ENCODE measurements at places on chromosomes 7 and 10.

GRCh38 chr7:15921576-15921975 lies 235.1 kb upstream of the MEOX2 start:
- DNase-seq: no peak

DNA sequence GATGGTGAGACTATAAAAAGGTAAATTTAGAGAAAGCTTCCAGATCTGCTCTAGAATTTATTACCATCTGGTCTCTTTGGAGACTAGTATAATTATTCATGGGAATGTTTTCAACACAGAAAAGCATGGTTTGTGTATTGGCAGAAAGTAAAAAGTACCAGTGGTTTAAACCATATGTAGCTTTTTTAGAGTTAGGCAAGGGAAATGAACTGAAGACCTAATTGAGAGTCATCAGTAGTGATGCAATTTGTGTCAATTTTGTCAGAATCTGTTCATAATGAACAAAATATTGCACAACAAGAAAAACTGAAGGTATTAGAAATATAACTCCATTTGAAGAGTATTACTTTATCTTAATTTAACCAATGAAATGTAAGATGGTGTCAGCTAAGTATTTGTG lies 181.4 kb downstream of the ADK start:
- no peak for DNase-seq

DNA sequence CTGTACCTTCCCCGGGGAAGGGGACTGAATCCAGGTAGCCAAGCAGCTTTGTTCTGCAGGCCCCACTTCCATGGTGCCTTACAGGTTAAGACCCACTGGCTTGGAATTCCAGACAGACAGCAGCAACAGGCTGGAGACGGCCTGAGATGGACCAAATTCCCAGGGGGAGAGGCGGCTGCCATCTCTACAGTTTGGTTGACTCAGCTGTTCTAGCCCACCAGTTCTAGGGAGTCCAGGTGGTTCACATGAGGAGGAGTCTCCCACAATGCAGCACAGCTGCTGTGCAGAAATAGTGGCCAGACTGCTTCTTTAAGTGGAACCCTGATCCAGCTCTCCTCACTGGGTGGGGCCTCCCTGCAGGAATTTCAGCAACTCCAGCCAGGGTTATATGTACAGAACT lies 74.1 kb downstream of the C10orf67 start:
- no peak for DNase-seq

GRCh38 chr7:93601363-93601762 lies 26.8 kb upstream of the CALCR start:
- no peak for DNase-seq

DNA sequence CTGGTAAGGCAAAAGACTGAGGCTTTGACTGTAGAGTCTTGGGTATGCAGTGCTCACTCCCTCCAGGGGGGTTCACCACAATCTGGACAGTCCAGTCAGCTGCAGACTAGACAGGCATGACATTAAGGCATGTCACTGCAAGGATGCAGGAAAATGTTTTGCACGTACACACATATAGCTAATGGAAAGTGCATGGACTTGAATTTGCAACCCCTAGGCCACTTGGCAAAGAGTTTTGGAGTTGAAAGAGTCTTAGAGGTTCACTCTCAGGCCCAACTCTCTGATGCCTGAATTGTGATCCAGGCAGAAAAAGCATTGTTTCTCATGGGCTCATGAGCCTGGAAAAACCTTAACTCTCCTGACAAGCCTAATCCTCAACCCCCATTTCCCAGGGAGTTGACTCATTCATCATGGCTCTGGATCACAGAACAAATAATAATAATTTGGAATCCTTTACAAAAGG lies 51.9 kb downstream of the LAMB4 start:
- no peak for DNase-seq

DNA sequence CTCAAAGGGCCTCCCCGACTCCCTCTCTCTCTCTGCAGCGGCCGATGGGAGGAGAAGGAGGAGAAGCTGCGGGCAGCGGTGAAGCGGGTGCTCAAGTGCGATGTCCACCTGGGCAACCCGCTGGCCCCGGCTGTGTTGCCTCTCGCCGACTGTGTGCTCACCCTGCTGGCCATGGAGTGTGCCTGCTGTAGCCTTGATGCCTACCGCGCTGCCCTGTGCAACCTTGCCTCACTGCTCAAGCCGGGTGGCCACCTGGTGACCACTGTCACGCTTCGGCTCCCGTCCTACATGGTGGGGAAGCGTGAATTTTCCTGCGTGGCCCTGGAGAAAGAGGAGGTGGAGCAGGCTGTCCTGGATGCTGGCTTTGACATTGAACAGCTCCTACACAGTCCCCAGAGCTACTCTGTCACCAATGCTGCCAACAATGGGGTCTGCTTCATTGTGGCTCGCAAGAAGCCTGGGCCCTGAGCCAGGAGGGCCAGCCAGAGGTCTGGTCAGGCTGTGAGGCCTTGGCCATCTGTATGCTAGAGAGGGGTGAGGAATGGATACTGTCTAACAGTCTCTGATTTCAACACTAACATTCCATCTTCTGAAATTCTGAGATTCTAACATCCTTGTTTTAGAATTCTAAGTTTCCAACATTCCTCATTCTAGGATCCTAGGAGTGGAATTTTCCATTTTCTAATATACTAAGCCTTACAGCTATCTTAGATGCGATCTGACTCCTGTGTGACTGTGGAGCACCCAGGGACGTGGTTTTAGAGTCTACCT lies 3.6 kb downstream of the INMT start:
- DNase-seq: no peak

DNA sequence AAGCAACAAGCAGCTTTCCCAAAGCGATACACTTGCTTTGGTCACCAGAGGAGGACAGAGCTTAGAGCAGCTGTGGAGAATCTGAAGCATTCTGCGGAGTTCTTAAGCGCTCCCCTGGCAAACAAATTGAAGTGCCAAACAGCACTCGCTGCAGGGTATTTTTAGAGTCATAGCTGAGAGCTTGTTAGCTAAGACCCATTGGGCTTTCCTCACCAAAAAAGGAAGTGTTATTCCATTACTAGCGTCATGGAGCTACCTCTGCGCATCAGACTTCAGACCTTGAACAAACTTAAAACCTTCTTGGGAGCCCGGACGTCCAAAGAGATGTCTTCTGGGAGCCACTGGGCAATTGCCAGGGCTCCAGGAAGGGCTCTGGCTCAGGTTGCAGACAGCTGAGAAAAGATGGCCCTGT lies 23.2 kb upstream of the BMPR1A start:
- no peak for DNase-seq

DNA sequence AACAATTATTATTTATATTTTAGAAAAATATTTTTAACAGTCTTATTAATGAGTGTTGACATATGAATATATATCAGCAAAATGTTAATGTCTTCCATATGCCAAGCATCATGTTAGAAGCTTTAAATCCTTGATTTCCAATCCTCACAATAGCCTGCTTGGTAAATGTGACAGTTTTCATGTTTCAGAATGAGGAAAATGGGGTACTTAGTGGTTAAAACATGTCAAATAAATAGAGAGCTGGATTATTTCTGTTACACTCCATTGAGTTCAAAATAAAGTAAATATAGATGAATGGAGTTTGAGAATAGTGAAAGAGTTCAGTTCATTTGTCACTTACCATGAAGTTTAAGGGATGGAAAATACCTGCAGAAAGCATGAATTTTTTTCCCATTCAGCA lies 377.4 kb downstream of the MALRD1 start:
- no peak for DNase-seq

- DNase-seq: peak; percentile 57
These were observed 11.8 kb upstream of the ACSL5 start for GRCh38 chr10:112361951-112362751.

DNA sequence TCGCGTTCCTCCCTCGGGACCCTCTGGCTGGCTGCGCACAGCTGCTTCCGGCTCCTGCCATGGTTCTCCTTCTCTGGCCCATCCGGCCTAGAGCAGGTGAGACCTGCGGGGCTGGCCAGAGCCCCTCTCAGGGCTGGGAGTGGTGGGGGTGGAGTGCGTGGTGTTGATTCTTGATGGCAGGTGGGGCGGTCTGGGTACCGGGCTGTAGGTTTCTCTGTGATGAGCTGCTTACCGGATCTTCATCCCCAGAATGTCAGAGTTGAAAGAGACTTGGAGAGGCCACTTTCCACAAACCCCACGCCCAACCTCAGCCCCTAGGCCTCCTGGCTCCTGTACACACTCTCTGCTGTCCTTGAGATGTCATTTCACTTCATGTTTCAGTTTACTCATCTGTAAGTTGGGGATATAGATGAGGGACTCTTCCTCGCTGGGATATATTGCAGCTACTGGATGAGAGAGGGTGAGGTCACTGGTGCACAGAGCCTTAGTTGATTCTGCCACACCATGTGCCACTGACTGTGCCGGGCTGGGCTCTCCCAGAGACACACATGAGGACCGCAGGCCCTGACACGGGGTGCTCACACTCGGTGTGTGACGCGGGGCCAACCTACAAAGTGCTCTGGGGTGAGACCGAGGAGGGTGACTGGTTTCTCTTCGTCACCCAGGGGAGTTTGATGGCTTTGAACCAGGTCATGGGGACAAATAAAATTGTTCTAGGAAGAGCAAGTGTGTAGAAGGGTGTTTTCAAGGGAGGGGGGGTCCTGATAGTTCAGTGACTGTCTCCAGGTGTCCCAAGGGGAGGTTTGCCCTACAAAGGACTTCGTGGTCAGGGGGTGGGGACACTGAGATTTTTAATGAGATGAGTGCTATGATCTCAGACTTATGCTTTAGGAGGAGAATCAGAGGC lies 29.5 kb downstream of the ZNF775 start:
- no peak for DNase-seq

GRCh38 chr7:114970732-114971131 lies 48.8 kb downstream of the MDFIC start:
- DNase-seq: no peak

GRCh38 chr7:123941391-123942180 lies 16.5 kb downstream of the SPAM1 start:
- DNase-seq: no peak

DNA sequence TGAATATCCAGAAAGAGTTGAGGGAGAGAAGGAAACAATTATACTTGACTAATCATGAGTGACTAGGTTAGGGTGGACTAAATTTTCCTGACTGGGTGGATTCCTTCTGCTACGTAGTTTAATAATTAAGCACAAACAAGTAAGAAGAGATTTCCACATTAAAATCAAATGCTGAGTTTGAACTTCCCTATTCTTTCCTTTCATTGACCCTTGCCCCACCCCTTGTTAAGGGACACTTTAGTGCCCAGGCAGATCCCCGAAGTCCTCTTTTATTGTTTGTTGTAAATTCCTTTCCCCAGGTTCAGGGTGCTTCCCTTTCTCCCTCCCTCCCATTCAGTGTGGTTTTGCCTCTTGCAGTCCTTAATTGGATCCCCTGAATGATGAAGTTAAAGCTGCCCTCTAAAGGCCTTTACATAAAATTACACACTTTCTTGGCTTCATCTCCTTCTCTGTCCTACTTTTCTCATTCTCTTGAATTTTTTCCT lies 8.8 kb upstream of the SPAM1 start:
- DNase-seq: peak; percentile 63

DNA sequence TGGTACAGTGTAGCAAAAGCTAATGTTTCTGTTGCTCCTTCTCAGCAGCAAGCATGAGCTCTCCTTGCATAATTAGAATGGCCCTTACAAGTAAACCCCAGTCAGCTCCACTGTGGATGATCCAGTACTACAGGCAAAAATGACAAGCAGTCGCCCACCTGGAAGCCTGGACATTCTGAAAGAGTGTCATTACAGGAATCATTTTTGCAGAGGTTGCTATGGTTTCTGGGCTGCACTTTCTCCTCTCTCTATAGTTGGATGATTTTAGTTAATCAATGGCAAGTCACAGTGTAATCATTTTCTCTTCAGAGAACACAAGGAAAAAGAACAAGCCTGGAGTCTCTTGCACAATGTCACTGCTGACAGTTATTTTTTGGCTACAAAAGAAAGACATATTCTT lies 102.9 kb upstream of the MYO3A start:
- DNase-seq: no peak

- DNase-seq: no peak
These were observed 200.9 kb downstream of the AUTS2 start for GRCh38 chr7:69799048-69799697.

DNA sequence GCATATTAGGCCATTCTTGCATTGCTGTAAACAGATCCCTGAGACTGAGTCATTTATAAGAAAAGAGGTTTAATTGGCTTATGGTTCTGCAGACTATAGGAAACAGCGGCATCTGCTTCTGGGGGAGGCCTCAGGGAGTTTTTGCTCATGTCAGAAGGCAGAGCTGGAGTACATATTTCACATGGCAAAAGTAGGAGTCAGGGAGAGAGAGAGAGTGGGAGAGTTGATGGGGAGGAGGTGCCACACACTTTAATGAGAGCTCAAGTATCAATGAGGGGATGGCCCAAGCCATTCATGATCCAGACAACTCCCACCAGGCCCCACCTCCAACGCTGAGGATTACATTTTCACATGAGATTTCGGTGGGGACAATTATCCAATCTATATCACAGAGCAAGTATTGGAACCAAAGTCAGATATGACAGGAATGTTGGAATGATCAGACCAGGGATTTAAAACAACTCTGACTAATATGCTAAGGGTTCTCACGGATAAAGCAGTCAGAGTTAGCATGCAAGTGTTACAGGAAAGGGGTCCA lies 795.3 kb upstream of the CELF2 start:
- DNase-seq: no peak

DNA sequence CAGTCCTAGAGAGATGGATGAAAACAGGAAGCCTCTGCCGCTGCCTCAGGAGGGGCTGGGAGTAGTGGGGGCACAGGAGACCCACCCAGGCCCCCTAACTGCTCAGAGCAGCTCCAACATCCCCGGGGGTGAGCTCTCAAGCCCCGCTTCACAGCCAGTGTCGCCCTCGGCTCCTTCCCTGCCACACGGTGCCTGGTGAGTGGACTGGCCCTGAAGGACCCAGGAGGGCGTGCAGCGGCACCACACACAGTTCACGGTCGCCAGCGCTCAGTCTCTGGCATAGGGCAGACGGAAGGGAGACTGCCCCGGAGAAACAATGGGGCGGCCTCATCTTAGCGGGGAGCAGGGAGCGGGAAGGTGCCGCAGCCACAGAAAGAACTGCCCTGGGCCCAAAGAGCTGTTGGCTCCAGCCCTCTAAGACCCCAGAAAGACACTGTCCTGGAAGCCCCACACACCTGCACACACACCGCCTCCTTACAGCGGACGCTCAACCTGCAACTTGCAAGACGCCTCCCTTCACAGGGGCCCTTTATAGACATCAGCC lies 1.2 kb downstream of the CLDN15 start:
- no peak for DNase-seq

GRCh38 chr10:81963606-81964005 lies 88.6 kb downstream of the NRG3 start:
- DNase-seq: peak; percentile 22

DNA sequence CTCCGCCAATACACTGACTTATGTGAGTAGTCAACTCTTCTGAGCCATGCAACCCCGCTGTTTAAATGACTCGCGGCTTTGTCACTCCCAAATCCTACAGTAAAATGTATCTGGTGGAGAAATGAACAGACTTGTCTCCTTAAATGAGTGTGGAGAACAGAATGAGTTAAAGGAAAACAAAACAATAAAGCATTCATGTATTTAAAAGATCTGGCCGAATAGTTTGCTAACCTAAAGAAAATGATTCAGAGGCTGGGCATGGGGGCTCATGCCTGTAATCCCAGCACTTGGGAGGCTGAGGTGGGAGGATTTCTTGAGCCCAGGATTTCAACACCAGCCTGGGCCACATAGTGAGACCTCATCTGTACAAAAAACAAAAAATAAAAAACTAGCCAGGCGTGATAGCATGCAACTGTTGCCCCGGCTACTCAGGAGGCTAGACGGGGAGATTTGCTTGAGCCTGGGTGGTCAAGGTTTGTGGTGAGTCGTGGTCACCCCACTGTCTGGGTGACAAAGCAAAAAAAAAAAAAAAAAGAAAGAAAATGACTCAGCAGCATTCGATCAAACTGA lies 86.5 kb upstream of the PFKP start:
- no peak for DNase-seq

GRCh38 chr10:95467162-95467599 lies 94.0 kb downstream of the SORBS1 start:
- peak; percentile 48 for DNase-seq
